Activated naive CD8-positive, alpha-beta T cell treated with anti-CD3 and anti-CD28 coated beads for 36 hours (primary cell): ENCODE measurements at places on chromosomes 6 and 20. TPM values are rescaled to one million over a fixed set of nuclear protein-coding genes. Genes with fewer than 3 reads are reported as not detected.

Gene CALHM6
- total RNA-seq: 7.4 TPM

Gene MYH7B
- total RNA-seq: 0.30 TPM

DNA sequence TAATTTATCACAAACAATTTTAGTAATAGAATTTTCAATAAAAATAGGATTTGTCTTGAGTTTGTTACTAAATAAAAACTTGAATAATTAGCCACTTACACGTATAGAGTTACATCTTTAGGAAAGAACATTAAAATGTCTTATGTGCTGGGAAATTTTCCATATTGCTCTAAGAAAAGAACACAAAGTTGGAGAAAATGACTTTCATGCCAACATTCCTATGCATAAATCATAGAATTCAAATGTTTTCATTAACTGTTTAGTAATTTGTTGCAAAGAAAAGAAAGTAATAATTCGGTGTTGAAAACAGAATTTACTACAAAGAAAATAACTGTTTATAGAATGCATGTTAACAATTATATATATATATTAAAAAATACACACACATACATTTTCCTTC, 4.7 kb upstream of the TBC1D32 start:
- DNase-seq: no peak

DNA sequence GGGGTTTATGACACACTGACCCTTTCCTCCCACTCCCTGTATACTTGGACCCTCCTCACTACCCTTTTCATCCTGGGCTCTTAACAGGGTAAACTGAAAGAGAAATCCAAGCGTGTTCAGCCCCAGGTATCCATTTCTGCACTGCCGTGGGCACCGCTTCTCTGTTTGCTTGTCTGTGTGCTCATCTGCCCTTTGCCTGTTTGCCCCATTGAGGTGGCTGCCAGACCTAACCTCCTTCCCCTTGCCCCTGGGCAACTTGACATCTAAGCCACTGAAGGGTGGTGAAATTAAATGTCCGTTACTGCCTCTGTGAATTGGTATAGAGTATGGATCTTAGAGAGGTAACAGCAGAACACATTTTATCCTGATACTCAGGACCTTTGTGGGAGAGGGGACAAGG, 38.7 kb downstream of the ACSS2 start:
- no peak for DNase-seq

DNA sequence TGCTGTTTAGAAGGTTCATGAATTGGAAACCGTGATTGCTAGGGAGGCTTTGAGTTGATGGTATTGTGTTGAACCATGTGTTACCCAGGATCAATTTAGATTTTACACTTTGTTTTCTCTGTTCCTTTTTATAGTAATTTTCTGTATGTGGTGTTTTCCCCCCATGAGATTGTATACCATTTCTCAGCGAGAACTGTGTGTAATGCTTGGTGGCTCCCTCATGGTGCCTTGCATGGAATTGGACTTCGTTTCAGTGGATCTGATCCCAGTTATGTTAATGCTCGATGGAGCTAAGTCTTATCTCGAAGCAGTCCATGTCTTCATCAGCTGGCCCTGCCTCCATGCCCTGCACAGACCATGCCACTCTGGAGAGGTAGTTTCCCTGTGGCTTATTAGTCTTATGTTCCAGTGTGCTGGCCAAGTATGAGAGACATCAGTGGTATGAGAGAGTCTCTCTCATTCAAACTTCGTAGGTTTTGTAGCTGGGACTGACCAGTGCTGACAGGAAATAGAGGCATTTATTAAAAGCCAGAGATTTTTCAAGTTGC, 18.7 kb downstream of the PTPN1 start:
- DNase-seq: no peak

Gene RIMS4
- total RNA-seq: 0.08 TPM
